ENCODE measurements at places on chromosomes 11 and 22.

DNA sequence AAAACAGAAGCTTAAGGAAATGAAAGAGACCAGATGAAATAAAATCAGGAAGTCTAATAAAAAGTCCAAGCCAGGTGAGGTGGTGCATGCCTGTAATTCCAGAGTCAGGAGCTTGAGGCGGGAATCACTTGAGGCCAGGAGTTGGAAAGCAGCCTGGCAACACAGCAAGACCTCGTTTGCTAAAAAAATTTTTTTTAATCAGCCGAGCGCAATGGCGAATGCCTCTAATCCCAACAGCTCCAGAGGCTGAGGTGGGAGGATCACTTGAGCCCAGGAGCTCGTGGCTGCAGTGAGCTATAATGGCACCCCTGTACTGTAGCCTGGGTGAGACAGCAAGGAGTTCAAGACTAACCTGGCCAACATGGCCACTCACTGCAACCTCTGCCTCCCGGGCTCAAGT, 8.0 kb downstream of the RAB6A start:
- DNase-seq, result no peak

GRCh38 chr11:66479394-66480116, 679 bp upstream of the DPP3 start:
- no peak for DNase-seq

- DNase-seq, result no peak
These were observed 13.0 kb upstream of the VPS37C start for GRCh38 chr11:61174273-61174672.

GRCh38 chr11:127733552-127733951, 733.0 kb upstream of the KIRREL3 start:
- no peak for DNase-seq

DNA sequence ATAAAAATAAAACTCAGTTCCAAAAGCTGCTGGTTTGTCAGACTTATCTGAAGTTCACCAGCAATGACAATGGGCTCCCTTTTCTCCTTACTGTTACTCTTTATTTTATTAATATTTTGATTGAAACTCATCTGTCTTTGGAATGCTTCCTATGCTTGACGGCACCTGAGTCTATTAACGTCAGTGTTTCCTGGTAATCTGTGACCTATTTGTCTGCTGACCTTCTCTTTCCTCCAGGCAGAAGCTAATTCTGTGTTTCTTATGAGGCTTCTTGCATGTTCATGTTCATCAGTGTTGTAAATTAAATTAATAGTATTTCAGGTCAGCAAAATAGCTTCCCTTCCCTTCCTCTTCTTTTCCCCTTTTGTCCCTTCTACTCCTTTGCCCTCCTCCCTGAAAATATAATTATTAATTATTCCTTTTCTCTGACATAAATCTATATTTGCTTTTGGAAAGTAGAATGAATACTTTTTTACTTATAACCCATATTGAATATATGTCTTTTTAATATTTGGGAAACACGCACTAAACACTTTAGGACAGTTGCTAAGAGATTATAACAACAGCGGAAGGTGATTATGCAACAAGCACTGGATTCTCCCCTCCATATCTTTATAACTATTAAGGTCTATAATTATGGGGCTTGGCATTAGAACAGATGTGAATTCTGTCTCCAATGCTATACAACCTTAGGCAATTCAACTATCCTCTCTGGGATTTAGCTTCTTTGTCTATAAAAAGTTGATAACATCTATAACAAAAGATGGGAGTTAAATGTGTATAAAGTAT, 32.1 kb upstream of the PCF11 start:
- DNase-seq, result no peak

DNA sequence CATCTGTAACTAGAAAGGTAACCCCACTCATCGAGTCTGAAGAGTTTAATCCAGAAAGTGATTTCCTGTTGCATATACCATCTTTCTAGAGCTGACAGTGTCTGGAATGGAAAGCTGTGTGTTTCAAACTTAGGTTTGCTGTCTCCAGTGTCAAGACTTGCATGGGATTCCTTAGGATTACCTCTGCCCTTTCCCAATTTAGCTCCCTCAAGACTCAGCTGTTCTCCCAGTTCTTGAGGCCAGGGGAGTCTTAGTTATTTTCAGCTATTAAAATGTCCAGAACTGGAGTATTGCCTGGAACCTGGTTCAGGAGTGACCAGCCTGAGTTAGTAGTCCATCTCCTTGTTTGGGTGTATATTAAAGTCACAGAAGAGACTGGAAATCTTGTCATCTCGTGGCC, 25.0 kb upstream of the LDHA start:
- no peak for DNase-seq

DNA sequence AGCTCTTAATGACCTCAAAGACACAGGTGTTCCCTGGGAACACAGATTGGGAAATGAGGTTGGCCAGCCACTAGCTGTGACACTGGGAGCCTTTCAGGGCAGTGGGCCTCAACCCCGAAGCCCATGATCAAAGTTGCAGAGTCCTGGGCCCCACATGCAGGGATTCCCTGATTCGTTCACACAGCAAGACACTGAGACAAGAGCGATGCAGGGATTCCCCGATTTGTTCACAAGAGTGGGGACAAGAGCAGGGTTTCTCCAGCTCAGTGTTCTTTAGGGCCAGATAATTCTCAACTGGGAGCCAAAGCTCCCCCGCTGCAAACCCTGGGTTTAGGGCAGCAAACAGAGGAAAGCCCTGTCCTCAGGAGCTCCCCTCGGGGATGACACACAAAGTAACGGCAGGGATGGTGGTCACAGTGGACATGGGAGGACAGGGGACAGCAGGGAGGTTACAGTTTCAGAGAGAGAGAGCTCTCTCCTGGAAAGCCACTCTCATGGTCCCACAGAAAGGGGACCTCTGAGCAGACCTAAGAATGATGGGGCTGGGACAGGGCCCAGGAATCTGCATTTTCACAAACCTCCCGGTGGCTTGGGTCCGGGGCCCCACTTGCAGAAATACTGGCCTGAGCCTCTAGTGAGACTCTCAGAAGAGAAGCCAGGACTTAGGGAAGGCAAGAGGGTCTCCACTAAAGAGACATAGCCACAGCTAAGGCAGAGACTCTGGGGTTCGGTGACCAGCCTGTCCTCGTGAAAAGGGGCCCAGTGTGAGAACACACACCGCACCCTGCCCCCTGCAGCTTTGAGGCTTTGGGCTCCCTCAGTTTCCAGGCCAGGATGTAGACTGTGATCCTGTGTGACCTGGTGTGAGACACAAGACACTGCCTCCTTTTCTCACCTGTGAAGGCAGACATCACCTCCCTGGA, 7.4 kb upstream of the GNAZ start:
- DNase-seq, result no peak

DNA sequence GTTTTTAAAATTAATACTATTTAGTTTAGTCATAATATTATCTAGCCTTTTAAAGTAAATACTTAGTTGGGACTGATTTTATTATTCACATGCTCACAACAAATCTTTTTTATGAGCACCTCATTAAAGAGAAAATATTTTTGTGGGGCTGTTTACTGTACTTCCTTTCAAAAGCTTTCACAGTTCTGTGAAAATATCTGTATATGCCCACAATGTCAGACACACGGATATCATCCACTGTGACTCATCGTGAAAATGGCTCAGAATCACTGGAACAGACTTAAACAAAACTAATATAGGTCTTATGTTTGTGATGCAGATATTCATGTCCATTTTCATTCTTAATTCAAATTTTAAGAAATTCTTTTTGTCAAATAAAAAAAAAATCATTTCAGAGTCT, 305.2 kb downstream of the RAB38 start:
- DNase-seq, result no peak

- no peak for DNase-seq
These were observed 13.8 kb upstream of the FGF4 start for GRCh38 chr11:69788956-69789355.

- DNase-seq, result peak; percentile 67
These were observed at the start of the genes NLRP14 and ZNF214 for GRCh38 chr11:7020183-7020917. Gene NLRP14, plus strand, starts transcription at chr11:7020479. Its CDS starts 18,108 bp downstream, at chr11:7038587. Gene ZNF214, minus strand, starts transcription at chr11:7020346. Its CDS starts 17,511 bp downstream, at chr11:7002835.

DNA sequence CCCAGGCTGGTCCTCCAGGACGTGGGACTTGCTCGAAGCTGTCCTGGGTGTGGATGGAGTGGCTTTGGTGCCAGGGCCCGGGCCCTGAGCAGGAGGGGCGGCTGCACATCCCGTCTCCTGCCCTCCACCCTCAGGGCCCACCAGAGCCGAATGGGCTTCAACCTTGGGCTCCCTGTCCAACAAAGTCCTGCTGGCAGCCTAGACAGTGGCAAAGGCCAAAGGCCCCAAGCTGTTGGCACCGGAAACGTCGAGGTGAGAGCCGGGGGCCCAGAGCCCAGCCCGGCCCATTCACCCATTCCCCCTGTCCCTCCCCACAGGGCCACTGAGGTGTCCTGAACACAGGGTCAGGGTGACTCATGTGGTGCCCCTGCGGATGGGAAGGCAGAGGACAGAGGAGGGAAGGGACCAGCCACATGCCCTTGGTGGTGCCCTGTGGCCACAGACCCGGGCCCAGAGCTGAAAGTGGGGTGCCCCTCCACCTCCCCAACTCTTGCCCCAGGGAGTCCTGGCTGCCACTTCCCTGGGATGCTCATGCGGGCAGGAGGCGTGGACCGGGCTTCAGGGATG, 9.1 kb downstream of the TSPAN32 start:
- no peak for DNase-seq

- no peak for DNase-seq
These were observed 539.2 kb downstream of the NTM start for GRCh38 chr11:131909426-131910177.

DNA sequence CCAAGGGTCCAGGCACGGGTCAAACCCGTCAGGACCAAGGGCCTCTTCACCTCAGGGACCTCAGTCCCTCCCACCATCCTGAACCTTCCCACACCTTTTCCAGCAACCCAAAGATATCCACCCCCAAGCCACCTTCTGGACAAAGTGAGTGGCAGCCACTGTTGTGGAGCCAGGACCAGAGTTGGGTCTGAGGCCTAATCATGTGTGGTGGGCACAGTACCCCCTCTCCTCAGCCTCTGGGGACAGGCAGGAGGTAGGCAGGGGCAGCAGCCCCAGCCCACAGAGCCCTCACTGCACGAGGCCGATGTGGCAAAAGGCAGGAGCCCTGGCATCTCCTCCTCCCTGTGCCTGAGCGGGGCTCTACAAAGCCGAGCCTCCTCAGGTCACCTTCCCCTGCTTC, 2.5 kb downstream of the KCNJ11 start:
- no peak for DNase-seq

DNA sequence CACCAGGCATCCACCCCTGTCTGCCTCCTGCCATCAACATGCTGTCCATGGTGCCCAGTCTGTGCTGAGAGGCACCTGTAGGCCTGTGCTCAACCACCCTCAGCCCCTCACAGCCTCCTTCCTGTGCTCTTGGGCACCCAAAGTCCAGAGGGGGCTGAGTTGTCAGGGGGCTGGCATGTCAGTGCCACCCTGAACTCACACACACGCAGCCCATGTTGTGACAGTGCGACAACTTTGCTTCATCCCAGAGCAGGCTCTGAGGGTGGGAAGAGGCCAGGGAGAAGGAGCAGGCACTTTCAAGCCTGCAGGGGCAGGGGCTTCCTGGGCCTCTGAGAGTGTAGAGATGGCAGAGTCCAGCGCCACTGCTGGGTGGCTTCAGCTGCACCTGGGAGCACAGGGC, 491.0 kb downstream of the TMEM135 start:
- no peak for DNase-seq

DNA sequence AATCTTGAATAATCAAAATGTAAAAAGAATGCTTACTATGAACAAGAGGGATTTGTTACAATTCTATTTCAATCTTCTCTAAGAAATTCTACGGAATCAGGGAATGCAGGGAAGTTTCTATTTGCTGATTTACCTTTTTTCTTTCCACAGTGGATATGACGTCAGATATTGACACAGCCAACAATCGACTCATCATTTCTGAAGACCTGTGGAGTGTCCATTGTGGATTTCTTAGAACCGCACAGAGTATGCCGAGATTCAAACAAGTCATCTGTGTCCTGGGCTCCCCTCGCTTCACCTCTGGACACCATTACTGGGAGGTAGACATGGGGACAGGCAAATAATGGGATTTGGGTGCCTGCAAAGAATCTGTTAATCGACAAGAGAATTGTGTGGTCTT, 4.1 kb upstream of the RFPL1 start:
- no peak for DNase-seq

DNA sequence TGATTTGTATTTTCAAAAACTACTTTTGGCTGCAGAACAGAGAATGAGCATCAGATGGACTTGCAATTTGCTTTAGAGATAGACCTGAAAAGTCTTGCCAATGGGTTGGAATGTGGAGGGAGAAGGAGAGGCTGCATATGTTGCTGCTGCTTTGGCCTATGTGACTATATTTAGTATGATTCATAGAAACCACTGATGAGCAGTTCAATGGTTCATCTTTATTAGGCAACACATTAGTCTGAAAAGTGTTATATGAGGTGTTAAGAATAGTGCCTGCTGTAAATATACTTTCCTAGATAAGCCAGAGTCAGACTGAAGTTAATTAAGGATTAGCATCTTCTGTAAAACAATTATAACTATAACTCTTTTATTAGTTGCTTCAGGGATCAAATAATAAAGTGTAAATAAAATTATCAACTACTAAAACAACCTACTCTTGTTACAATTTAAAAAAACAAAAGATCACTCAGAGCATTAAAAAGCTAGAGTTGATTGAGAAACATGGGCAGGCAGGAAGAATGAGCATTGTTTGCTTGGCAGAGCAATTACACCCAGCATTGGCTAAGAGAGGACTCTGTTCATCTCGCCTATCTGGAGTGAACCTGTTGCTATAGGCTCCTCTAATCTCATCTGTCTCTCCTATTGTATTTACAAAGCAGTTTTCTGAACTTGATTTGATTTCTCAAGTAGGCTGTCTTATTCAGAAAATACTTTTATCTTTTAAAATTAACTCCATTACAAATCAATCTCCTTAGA, 36.3 kb downstream of the HORMAD2 start:
- DNase-seq, result no peak

GRCh38 chr11:7525424-7525823, 11.6 kb downstream of the PPFIBP2 start:
- no peak for DNase-seq

- DNase-seq, result no peak
These were observed 29.4 kb downstream of the GRIK4 start for GRCh38 chr11:120540744-120541465.

DNA sequence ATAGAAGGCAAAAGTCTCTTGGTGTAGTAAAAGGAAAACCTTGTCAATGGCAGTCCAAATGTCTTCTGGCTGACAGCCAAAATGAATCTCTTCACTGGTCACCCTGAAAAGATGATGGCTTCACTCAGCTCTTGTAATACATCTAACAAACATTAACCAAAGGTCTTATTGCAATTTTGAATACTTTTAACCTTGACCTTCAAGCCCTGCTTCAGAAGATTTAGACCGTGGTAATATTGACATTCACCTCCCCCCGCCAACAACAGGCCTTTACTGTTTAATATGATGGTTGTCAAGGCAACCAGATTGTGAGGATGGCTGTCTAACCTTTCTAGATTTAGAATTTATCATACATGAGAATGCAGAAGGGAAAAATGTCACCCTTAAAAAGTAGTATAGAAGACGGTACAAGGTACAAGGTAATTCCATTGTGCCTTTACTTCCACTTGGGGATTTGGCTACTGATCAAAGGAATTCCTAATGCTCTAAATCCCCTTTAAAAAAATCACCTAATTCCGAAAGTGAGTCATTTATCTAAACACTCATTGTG, 342.3 kb downstream of the LARGE1 start:
- no peak for DNase-seq

GRCh38 chr22:45703758-45704157, 32.1 kb downstream of the ATXN10 start:
- no peak for DNase-seq

- DNase-seq, result no peak
These were observed 1038.5 kb downstream of the OPCML start for GRCh38 chr11:132493801-132494200.

GRCh38 chr11:29679996-29680395, 336.8 kb downstream of the KCNA4 start:
- DNase-seq, result no peak
